ENCODE measurements at places on chromosomes 11 and 22.

DNA sequence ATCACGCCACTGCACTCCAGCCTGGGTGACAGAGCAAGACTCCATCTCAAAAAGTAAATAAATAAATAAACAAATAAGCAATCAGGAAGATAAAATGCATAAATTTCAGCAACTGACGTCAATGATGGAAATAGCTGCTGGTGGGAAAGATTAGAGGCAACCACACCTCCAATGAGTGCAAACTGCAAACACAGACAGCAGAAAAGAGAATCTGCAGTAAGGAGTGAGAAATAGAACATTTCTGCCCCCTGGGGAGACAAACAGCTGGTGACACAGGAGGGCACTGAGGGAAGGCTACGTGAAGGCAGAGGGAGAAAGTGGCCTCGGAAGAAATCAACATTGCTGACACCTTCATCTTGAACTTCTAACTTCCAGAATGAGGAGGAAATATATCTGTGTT, 6.5 kb downstream of the PI4KA start:
- DNase-seq, result no peak

- DNase-seq, result no peak
These were observed 17.4 kb upstream of the ZC3H12C start for GRCh38 chr11:110075847-110076208.

GRCh38 chr11:116825854-116826750, 3.0 kb upstream of the APOA4 start:
- DNase-seq, result no peak

DNA sequence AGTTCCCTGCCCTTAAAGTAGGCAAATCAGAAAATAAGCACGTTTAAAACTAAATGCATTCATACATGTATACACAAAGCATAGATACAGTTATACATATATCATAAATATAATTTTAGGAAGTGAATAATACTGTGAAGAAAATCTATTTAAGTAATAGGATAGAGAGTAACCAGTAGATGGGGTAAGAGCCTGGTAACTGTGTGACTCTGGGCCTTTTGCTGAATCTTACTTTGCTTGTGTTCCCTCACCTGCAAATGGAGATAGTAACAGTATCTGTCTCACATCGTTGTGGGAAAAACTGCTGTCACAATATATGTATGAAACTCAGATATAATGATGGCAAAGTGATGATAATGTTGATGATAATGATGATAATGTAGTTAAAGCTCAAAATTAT, 29.9 kb downstream of the MS4A2 start:
- DNase-seq, result no peak

- no peak for DNase-seq
These were observed 236.5 kb downstream of the NTM start for GRCh38 chr11:131606811-131607335.

DNA sequence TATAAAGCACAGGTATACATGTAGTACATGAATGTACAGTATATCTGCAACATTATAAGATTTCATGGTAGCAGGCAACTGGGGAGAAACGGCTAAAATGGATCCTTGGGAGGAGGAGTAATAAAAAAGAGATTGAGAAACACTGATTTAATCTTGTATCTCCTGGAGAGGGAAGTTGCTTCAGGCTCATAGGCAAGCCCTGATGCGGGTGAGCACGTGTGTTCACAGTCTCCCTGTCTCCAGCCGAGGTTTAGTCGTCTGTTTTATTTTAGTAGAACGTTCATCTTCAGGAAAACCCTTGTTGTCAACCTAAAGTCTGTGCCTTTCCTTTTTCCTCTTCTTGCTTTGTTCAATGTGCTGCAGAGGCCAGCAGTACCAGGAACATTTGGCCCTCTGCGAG, 21.8 kb upstream of the SLC25A18 start:
- no peak for DNase-seq

DNA sequence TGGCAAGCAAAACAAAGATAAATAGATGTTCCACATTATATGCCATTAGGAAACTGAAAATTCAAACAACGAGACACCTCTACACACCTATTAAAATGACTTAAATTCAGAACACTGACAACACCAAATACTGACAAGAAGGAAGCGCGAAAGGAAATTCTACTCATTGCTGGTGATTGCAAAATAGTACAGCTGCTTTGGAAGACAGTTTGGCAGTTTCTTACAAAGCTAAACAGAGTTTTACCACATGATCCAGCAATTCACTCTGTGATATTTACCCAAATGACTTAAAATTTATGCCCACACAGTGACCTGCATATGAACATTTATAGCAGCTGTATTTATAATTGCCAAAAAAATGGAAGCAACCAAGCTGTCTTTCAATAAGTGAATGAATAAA, 232.6 kb downstream of the CASP12 start:
- DNase-seq, result peak; percentile 65

DNA sequence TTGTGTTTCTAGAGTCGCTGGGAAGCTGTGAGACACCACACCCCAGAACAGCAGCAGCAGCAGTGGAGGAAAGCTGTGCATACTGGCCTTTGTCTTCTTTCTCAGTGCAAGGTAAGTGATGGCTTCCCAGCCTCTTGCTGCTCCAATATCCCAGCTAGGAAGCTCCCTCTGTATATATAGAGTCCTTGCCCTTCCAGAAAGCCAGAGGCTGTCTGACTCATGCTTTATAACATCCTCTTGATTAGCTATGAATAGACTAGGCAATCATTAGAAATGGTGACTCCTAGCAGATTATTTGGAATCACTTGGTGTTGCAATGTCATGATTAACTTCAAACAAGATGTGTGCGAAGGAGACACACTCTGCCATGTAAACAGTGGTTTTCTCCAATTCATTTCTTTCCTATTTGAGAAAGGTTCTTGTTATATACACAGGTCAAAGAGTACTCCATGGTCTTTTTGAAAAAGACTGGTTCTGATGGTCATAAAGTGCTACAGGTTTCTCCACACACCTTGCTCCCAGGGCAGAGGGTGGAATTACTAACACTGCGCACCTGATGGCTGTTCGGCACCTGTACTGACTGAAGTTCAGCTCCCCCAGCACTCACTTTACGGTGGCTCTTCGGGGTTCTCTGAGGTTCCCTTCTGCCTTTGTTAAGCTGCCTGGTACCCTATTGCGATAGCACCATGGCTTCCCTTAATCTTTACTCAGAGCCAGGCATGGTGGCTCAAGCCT, at the start of gene MMP1:
Gene MMP1 (minus strand): TSS at position 149 of the 735 bp plus-strand sequence. CDS start 68 bp downstream, at position 81.
- DNase-seq, result no peak

DNA sequence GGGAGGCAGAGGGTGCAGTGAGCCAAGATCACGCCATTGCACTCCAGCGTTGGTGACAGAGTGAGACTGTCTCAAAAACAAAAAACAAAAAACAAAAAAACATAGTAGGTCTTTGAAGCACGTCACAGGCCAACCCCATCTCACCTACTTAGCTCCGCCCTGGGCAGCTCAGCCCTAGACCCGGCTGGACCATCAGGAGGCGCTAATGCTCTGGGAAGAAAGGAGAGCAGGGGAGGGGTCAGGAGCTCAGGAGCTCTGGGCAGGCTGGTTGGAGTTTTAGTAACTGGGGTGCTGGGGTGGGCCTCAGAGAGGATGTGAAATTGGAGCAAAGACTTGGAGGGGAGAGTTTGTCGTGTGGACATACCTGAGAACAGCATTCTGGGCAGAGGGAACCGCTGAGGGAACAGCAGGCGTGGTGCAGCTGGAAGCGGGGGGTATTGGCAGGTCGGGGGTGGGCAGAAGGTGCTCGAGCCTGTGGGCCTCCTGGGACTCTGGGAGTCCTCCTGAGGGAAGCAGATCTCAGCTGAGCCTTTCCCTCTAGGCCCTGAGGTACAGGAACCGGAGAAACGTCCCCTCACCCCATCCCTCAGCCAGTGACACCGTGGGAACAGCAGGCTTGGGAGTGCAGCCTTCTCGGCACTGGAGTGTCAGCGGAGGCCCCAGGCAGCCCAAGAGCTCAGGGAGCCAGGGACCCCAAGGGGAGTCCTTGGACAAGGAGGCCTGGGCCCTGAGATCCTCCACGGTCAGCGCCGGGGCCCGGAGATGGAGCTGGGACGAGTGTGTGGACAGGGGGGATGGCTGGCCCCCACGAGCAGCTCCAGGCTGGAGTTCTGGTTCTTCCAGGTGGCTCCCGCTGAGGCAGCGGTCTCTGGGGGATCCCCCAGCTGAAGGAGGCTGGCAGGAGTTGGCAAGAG, 2.2 kb upstream of the RPS6KA4 start:
- DNase-seq, result peak; percentile 29

Measured in NCI-H1930 (cell line).